Right atrium auricular region (tissue), 2 donors: ENCODE measurements at places on chromosomes 3 and 15. TPM values are rescaled to one million over a fixed set of nuclear protein-coding genes. Genes with fewer than 3 reads are reported as not detected.

- DNase-seq = no peak
These were observed 69.6 kb upstream of the RASGRF1 start for GRCh38 chr15:79160211-79160610.

- no peak for DNase-seq
These were observed 338.4 kb upstream of the C2CD4B start for GRCh38 chr15:62503451-62503850.

The CCDC13 gene
- total RNA-seq = 0.35 TPM

The LMOD3 gene
- total RNA-seq = 33.1 TPM
